Activated naive CD8-positive, alpha-beta T cell treated with anti-CD3 and anti-CD28 coated beads, Interleukin-2, amount 10 ng/mL, durations not matched to agents 7 days and 5 days (primary cell): ENCODE measurements at places on chromosomes 3 and 15.

DNA sequence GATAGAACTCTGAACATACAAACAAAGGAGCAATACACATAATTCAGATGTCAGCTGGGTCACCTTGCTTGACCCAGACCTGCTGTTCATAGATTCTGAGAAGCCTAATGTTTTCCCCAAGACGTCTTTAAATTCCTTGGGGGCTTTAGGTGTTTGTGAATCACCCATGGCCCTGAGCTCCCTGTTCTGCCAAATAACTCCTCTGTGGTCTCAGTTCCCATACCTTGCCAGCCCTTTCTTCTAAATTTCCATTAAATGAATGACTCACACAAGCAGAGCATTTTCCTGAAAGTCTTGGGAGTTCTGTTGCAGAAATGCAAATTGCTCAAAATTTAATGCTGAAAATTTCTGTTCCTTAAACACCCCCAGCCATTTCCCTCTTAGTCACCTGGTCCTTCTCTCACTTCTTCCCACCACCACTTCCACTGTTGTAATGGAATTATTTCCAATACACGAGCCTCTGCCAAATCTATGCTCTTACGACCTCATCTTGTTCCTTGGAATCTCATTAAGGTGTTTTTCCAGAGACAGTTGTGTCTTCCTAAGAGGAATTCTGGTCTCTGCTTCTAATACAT is 33.4 kb upstream of the PSMD6 start:
- DNase-seq, result no peak

DNA sequence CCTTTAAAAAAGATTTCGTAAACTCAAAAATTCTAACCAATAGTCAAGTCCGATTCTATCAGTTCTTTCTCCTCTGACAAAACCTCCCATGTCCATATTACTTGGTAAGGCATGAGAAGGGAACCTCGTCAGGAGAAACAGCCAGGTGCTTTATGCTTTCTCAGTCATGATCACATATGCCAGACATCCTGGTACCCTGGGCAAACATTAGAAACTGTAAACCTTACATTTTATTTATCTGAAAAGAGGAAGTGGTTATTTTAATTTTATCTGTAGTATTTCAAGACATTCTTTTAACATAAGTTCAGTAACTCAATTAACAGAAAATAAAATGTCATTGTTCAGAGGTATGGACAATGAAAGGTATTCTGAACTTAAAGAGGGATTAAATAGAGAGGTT is 474.8 kb upstream of the GBE1 start:
- DNase-seq, result no peak

DNA sequence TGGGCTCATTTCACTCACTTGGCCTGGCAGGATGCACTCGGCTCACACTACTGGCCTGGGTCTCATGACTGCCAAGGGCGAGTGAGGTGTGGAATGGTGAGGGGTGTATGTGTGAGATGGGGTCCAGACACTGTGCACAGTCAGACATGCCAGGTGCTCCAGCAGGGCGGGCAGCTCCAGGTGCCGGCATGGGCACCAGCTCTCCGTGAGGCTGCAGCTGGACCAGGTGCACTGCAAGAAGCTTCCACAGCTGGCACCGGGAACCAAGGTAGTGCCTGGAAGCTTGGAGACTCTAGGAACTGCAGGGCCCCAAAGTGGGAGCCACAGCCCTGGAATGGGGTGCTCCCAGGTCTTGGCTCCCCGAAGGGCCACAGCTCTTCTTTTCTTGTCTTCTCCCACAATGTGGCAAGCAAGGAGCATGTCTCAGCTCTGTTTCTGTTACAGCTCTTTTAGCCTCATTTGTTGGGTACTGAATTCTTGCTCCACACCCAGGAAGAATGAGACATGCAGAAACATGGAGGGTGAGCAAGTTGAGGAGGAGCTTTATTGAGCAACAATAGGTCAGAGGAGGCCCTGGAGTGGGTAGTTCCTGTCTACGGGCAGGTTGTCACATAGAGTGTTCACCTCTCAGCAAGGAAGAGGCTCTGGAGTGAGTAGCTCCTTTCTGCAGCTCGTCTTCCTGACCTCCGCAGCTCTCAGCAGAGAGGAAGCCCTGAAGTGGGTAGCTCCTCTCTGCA is 762.8 kb downstream of the CADM2 start:
- DNase-seq, result no peak

- DNase-seq, result no peak
Observed at GRCh38 chr3:182902236-182902635, 78.1 kb downstream of the DCUN1D1 start.

DNA sequence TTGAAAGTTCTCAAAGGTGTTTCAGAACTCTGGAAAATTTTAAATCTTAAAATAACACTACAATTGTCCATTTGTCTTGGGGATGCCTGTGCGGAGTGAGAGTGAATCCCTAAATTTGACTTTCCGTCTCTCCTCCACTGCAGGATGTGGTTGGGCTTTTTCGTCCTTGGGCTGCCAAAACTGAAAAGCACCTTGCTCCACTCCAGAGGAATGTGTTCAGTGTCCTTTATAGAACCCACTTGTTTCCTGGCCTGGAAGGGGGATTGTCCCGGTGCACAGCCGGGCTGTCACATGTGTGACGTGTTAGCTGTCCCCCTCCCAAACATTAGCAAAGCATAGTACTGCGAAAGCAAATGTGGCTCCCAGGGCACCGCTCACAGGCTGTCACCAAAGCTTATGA is 69.6 kb upstream of the ATP10A start:
- no peak for DNase-seq
